WTC11 (cell line): ENCODE measurements at places on chromosomes 12 and 14. TPM values are rescaled to one million over a fixed set of nuclear protein-coding genes. Genes with fewer than 3 reads are reported as not detected.

Gene PZP
- 0.15 to 0.25 TPM (median 0.18 TPM) in 3 replicates for total RNA-seq

Gene MORN3
- total RNA-seq = 0.37 to 0.80 TPM (median 0.50 TPM) in 3 replicates

Gene CPM
- total RNA-seq = 0.55 to 0.96 TPM (median 0.66 TPM) in 3 replicates

Gene EPYC
- not detected in 3 replicates for total RNA-seq

Gene NXPH4
- total RNA-seq = 3.7 to 4.9 TPM (median 4.4 TPM) in 3 replicates

Gene DTX1
- total RNA-seq = 6.2 to 9.2 TPM (median 7.7 TPM) in 3 replicates

Gene TMPRSS12
- not detected in 3 replicates for total RNA-seq

Gene TBX3
- total RNA-seq = 0.89 to 2.2 TPM (median 0.92 TPM) in 3 replicates

Gene POLE2
- total RNA-seq = 24.0 to 24.6 TPM (median 24.4 TPM) in 3 replicates

Gene DUSP6
- 136 to 245 TPM (median 141 TPM) in 3 replicates for total RNA-seq

Gene SERPINA10
- total RNA-seq = 0.04 TPM in 1 of 3 replicates, not detected in the others

Gene DNAJC22
- total RNA-seq = 0.14 to 0.24 TPM (median 0.23 TPM) in 3 replicates

Gene PLBD1
- 31.8 to 49.6 TPM (median 32.1 TPM) in 3 replicates for total RNA-seq

Gene KRT82
- total RNA-seq = not detected in 3 replicates

Gene OR4K15
- not detected in 3 replicates for total RNA-seq

Gene CARMIL3
- 10.6 to 13.0 TPM (median 11.4 TPM) in 3 replicates for total RNA-seq

Gene KLRD1
- 0.16 to 0.71 TPM (median 0.55 TPM) in 3 replicates for total RNA-seq

Gene SSTR1
- 1.7 to 1.9 TPM (median 1.7 TPM) in 3 replicates for total RNA-seq

Gene JPH4
- 50.1 to 62.0 TPM (median 60.0 TPM) in 3 replicates for total RNA-seq

Gene GSC
- 1.6 to 4.4 TPM (median 2.0 TPM) in 3 replicates for total RNA-seq

Gene RNASE2
- not detected in 3 replicates for total RNA-seq

Gene FOS
- 23.9 to 57.4 TPM (median 50.8 TPM) in 3 replicates for total RNA-seq

Gene OR6C2
- total RNA-seq = not detected in 3 replicates

Gene CPNE6
- not detected in 3 replicates for total RNA-seq

Gene ALX1
- 0.25 to 0.78 TPM (median 0.74 TPM) in 3 replicates for total RNA-seq

Gene CCDC196
- total RNA-seq = not detected in 3 replicates

Gene PTPRR
- total RNA-seq = 0.46 to 0.69 TPM (median 0.60 TPM) in 3 replicates

Gene CLEC4C
- total RNA-seq = 0.50 TPM in 1 of 3 replicates, not detected in the others

Gene RNASE9
- 0.14 TPM in 1 of 3 replicates, not detected in the others for total RNA-seq

Gene TMEM233
- 0.16 to 0.28 TPM in 2 of 3 replicates, not detected in the other for total RNA-seq

Gene FGF23
- total RNA-seq = 0.24 to 0.82 TPM (median 0.60 TPM) in 3 replicates

Gene TEX22
- total RNA-seq = 0.55 to 2.2 TPM (median 0.87 TPM) in 3 replicates

Gene KRT86
- total RNA-seq = 0.11 to 0.18 TPM in 2 of 3 replicates, not detected in the other

Gene TSPAN8
- total RNA-seq = 0.16 to 0.41 TPM (median 0.37 TPM) in 3 replicates

Gene FAM181A
- total RNA-seq = not detected in 3 replicates

Gene MYH7
- total RNA-seq = 0.02 TPM in 1 of 3 replicates, not detected in the others

Gene KRT78
- total RNA-seq = not detected in 3 replicates

Gene EIF2S3B
- total RNA-seq = 0.55 to 1.0 TPM (median 0.69 TPM) in 3 replicates

Gene TRHDE
- 1.6 to 5.5 TPM (median 3.8 TPM) in 3 replicates for total RNA-seq

Gene NOXRED1
- total RNA-seq = 0.11 to 0.44 TPM (median 0.20 TPM) in 3 replicates

Gene COCH
- 9.4 to 10.6 TPM (median 10.2 TPM) in 3 replicates for total RNA-seq

Gene PRIMA1
- total RNA-seq = 3.9 to 4.9 TPM (median 4.1 TPM) in 3 replicates

Gene CLEC1B
- total RNA-seq = not detected in 3 replicates

Gene KLRF1
- not detected in 3 replicates for total RNA-seq

Gene MGP
- 0.32 to 0.96 TPM (median 0.66 TPM) in 3 replicates for total RNA-seq

Gene MSRB3
- 0.80 to 1.8 TPM (median 0.85 TPM) in 3 replicates for total RNA-seq

Gene ZNF385A
- 18.4 to 23.5 TPM (median 22.2 TPM) in 3 replicates for total RNA-seq
